ENCODE measurements at places on chromosomes 7 and 10.

GRCh38 chr7:134834689-134835462 lies 55.4 kb downstream of the CALD1 start:
- DNase-seq: no peak

- no peak for DNase-seq
Measured at GRCh38 chr10:113001599-113002448, 51.8 kb downstream of the TCF7L2 start.

DNA sequence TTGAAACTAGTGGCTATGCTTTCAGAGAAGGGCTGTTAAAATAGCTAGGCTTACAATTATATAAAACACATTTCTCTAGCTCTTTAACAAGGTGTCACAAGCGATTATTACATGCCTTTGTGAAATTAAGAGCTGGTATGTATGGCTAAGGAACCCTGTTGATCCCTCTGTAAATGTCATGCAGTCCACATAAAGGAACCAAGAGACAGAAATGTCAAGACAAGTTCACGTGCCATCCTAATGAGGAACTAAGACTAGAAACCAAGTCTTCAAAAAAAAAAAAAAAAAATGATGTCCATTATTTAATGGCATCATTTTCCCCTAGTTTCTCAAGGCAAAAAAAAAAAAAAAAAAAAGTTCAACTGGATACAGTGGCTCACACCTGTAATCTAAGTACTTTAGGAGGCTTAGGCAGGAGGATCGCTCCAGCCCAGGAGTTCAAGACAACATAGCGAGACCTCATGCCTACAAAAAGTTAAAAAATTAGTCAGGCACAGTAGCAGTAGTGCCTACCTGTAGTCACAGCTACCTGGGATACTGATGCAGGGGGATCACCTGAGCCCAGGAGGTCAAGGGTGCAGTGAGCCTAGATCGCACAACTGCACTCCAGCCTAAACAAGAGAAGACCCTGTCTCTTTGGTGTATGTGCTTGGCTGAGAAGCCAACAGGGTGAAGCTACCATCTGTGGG lies 63.4 kb downstream of the SRPK2 start:
- no peak for DNase-seq

GRCh38 chr10:93695740-93696139 lies 6.7 kb downstream of the FRA10AC1 start:
- DNase-seq: no peak

- no peak for DNase-seq
Measured at GRCh38 chr7:121005996-121006584, 17.6 kb downstream of the CPED1 start.
